ENCODE measurements at places on chromosomes 3 and 15.

- DNase-seq = no peak
Observed at GRCh38 chr15:29401644-29402043, 132.0 kb upstream of the NSMCE3 start.

DNA sequence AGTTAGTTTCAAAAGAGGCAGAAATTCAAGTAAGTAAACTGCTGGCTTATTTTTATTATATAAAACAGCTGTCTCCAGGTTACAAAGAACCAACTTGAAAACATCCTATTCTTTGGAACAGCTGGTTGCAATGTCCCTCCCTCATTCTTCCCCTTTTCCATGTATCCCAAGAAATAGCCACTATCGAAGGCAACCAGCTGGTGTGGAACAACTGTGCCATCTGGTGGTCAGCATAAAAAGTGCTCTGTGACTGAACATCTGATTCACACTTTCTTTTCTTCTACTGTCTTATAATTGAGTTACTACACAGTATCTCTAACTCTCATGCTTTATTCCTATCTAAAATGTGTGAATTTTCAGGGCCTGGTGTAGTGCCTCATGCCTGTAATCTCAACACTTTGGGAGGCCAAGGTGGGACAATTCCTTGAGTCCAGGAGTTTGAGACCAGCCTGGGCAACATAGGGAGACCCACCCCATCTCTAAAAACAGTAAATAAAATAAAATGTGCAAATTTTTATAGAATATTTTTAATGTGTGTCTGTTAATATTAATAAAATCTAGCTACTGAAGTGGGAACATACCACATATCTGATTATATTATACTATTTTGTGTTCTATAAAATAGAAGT, 9.6 kb downstream of the OSBPL11 start:
- DNase-seq = peak; percentile 16

DNA sequence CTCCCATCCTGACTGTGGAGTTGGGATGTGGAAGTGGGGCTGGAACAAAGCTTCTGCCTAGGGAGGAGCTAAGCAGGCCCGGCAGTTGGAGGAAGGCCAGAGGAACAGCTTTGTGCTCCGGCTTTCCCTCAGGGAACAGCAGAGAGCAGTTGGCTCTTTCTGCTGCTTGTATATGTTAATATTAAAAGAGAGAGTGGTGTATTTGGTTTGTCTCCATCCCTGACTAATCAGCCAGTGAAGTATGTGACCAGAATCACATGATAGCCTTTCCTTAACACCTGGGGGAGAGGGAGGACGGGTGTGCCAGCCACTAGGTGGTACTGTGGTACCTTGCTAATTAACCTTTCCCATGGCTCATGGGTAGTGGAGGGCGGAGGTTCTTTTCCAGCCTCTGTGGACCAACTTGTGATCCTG, 10.0 kb downstream of the EIF2B5 start:
- DNase-seq = no peak

GRCh38 chr15:25705433-25706115, 157.6 kb downstream of the ATP10A start:
- DNase-seq = no peak

DNA sequence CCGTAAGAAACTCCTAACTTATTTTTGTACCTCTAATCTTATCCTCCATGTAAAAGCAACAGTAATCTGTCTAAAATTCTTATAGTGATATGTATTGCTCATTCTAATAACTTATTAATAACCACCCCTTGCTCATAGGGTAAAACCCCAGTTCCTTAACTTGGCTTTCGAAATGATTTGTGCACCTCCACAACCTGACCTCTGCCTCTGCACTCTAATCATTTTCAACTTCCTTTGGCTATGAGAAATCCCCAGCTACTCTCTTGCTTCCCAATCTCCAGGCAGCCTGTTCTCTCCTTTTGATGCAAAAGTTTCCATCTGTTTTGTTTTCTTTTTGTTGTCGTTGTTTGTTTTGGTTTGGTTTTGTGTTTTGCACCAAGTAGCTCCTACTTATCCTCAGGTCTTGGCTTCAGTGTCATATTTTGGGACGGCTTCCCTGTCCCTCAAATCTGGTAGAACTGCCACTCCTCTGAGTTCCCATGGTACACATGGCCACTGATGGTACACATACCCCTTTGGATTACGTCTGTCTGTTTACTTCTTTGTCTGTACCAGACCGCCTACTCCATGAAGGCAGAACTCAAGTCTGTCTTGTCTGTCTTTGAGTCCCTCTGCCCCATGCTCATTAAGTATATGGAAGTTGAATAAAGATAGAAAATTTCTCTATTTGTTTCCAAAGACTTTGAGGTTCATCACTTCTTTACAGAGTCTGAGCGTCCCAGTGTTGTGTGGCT, 105.6 kb upstream of the TGFBR2 start:
- DNase-seq = no peak

GRCh38 chr3:140166861-140167599, 232.0 kb downstream of the CLSTN2 start:
- no peak for DNase-seq

GRCh38 chr3:109098079-109098644, 19.8 kb downstream of the MORC1 start:
- DNase-seq = no peak

GRCh38 chr15:36753173-36753572, 173.7 kb downstream of the CDIN1 start:
- DNase-seq = no peak

DNA sequence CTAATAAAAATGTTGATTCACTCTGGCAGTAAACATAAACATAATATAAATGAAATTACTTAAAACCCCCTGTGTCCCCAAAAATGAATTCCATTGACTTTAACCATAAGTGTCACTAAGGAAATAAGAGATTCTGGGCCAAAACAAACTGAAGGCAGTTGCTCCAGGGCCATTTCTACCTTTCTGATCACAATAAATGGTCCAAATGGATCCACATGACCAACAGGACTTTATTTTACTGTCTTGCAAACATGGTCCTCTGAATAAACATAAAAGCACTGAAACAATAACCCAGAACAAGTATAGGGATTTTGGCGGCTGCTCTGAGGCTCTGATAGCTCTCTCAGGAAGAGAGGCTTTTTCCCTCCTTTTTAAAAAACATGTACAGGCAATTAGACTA, 77.3 kb downstream of the ETFA start:
- no peak for DNase-seq

DNA sequence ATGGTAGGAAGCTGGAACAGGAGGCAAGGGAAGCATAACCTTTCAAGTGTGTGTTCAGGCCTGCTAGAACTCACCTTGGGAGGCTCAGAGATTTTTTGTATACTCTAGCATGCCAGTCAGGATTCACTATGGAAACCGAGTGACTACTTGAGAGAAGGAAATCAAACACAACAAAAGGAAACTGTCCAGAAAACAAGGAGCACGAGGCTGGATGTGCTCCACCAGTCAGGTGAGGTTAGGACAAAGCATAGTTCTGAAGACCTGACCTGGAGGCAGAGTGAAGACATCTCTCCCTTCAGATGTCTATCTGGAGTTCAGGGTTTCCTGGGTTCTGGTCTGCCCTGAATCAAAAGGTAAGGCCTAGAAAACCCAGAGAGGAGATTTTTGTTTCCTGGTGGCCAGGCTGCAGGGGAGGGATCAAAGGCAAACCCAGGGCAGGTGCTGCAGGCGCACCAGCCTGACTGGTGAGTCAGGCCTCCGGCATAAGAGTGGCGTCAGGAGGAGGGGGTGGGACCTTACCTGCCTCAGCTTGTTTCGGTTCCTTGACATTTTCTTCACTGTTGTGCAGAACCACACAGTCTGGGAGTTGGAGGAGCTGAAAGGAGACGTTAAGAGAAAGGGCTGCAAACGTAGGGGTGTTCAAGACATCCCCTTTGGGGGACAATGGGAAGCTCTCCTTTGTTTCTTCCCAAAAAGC, 52.2 kb upstream of the OSBPL11 start:
- DNase-seq = no peak

DNA sequence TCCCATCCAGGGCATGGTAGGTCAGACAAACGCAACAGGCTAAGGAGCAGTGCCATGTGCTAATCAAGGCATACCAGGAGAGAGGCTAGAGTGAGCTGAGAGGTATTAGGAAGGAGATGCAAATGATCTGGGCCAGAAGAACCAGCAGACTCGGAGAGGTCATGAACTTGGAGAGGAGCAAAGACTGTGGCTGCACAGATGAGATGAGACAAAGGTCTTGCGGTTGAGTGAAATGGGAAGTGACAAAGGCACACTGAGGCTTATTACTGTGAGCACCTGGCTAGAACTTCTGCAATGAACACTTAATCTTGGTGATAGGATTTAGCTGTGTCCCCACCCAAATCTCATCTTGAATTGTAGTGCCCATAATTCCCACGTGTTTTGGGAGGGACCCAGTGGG, 380.2 kb downstream of the ULK4 start:
- DNase-seq = no peak

- DNase-seq = no peak
Observed at GRCh38 chr15:96326328-96327154, 4.0 kb upstream of the NR2F2 start.

- DNase-seq = no peak
Observed at GRCh38 chr15:66142285-66142684, 111.3 kb downstream of the MEGF11 start.

- no peak for DNase-seq
Observed at GRCh38 chr3:74000725-74001124, 376.0 kb upstream of the PDZRN3 start.

GRCh38 chr3:116032176-116032575, 408.9 kb downstream of the GAP43 start:
- no peak for DNase-seq
